Muscle of arm (tissue), 14 donors: ENCODE measurements at places on chromosomes 3 and 15.

DNA sequence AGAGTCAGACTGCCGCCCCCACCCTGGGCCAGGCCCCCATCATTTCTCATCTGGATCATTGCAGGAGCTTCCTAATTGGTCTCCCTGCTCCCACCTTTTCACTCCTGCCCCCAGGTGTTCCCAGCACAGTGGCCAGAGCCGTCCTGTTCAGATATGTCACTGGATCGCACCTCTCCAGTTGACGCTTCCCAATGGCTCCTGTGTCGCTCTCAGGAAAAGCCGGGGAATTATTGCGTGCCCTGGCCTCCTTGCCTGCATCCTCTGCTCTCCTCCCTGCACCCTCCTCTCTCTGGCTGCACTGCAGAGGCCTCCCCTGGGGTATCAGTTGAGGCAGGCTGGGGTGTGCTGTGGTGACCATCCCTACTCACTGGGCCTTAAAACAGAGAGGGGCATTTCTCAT lies 25.5 kb upstream of the CYP11A1 start:
- DNase-seq: no peak

DNA sequence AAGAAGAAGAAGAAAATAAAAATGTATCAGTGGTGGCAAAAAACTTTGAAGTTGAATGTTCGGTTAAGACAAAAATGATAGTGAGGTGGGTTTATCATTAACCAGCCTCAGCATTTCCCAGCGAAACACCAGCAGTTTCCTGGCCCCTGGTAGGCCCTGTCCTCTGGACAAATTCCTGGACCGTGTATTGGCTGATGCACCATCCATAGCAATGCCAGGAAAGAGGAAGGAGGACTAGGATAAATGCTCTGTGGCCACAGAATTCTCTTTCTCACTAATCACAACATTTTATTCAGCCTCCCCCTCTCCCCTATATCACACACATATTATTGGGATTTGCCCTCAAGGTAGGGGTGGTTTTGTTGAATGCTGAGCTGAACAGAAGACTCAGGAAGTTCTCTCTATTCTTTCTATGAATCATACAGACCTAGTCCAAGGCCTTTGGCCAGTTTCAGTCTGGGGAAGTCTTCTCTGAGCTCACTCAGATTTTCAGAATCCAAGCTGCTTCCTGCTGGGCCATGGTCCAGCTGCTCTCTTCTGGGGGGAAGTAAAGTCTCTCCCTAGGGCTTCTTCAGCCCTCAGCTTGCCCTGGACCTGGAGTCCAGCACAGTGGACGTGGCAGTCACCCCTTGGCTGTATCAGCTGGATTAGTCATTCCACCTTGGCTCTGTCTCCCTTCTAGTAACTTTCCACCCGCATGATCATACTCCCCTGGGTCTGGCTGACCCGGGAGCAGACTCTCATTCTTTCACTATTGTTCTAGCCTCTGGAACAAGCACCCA lies 27.6 kb downstream of the SLC28A1 start:
- peak; percentile 92 for DNase-seq

GRCh38 chr3:24683090-24683489 lies 188.4 kb upstream of the THRB start:
- no peak for DNase-seq

DNA sequence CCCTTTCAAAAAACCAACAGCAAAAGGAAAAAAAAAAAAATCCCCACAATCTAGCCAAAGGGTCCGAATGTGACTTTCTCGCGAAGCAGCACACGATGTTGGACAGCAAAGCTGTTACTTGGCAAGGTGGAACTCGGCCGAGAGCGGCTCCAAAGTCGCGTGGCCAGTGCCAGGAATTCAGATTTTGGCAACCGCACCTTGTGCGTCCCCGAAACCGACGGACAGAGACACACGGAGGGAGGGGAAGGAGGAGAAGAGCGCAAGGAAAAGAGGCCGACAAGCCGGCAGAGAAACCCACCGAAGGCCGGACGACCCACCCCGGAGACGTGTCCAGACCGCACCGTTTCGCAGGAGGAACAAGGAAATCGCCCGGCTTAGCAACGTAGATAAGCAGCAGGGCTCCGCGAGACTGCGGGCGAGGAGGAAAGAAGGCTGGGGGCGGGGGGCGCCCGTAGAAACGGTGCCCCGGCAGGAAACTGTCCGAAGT lies 517.3 kb downstream of the MECOM start:
- DNase-seq: peak; percentile 61

- no peak for DNase-seq
Observed at GRCh38 chr3:58494107-58494506, 2.2 kb downstream of the KCTD6 start.

- DNase-seq: no peak
Observed at GRCh38 chr3:49713336-49714105, 6.0 kb downstream of the AMIGO3 start.

DNA sequence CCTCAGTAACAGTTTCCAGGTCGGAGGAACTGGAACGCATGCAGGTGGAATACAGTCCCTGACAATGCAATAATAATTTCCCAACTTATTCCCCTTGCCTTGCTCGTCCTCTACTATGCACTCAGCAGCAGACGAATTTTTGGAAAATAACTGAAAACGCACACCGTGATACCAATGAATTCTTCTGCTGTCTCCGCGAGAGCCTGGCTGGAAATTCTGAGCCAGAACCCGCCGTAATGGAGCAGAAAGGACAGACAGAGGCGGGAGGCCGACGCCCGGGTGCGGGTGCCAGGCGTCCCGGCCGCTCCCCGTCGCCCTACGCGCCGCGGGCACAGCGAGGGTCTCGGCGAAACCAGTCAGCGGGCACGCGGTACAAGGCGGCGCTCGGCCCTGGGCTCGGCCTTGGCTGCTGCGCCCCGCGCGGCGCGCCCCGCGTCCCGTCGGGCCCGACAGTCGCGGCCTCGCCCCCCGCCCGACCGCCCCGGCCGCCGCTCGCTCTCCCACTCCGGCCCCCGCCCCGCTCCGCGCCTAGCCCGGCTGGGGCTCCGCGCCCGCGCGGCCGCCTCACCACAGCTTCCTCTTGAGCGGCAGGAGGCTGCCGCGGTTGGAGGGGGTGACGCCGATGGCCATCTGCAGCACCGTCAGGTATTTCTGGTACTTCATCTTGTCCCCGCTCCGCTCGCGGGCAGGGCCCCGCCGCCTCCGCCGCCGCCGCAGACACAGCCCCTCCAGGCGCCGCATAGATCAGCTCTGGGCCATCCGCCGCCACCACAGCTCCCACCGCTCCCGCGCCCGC lies 114.5 kb upstream of the GOLGA8J start:
- no peak for DNase-seq

GRCh38 chr3:191455257-191455952 lies 5.6 kb upstream of the PYDC2 start:
- no peak for DNase-seq

DNA sequence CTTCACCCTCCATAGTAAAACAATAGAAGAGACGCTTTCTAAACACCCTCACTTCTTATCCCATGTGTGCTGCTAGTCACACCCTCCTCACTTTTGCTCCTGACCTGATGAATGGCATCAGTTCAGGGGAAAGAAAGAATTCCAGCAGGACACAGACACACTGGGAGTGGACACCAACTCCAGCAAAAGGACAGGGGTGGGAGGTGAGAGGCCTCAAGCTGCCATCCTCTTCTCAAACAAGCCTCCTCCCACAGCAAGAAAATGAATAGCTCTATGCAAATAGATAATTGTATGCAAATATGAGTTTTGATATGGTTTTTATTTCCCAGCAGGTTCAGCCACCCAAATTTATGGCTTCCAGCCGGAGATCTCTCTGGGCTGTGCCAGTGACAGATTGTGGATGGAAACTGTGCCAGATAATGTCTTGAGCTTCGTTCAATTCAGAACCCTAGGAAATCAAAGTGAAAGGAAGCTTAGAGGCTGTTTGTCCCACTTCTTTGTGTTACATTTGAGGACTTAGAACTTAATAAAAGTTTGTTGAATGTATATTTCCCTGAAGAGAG lies 209.3 kb upstream of the PPP2R3A start:
- DNase-seq: no peak

DNA sequence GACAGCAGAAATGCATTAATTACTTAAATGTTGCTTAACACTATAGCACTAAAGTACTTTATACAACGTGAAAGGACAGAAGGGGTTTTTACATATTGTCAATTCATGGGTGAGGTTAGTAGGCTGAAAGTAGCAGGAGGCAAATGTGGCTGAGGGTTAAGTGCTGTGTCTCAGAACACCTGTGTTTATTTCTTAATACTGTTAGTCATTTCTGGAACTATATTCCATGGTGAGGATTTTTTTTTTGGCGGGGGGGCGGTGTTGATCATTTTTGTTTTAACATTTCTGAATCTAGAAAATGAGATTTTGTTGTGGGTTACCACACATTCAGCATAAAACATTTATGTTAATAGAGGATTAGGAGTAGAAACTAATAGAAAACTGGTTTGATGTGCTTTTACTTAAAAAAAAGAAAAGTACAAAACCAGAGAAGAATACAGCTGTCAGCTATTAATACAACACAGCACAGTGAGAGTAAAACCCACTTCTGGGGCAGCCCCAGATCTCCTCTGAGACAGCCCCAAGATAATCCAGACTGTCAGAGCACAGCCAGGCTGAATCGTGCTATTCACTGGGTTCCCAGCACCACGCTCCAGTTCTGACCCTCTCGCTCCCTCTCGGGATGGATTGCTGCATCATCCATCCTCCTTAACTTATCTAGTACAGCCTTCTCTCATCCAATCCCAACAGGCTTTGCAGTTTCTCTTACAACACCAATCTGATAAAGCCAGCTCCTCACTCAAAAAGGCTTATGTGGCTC lies 307.7 kb downstream of the TUSC7 start:
- no peak for DNase-seq

DNA sequence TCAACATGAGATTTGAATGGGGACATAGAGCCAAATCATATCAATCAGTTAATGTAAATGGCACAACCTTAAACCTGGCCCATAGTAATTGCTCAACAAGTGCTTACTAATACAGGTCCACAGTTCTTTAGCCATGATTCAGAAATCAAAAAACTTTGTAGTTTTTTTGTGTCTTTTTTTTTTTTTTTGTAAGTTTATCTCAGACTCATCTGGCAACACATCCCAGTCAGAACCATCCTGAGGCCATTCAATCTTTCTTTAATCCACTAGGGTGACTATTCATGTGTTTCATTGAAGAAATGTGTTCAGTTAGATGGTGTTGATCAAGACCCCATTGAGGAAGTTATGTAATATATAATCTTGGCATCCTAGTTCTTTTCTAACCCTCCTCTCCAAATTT lies 65.4 kb downstream of the ABI3BP start:
- DNase-seq: no peak

- DNase-seq: no peak
Observed at GRCh38 chr3:104359546-104359945, 1007.2 kb upstream of the ALCAM start.

DNA sequence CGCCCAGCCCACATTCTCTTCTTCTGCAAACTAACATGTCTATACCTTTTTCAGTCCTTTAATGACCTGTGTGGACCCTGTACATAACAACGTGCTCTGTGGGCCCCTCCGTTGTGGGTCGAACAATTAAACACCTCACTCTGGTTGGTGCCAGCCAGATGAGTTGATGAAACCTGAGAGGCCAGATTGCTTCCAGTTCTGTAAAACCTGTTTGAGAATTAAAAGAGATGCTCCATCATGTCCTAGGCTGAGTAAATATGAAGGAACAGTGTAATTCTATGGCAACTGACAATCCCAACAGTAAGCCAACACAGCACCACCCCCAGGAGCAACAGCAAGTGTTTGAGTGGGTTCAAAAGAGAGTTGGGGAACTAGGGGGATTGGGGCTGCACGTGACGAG lies 5.7 kb upstream of the THBS1 start:
- no peak for DNase-seq

DNA sequence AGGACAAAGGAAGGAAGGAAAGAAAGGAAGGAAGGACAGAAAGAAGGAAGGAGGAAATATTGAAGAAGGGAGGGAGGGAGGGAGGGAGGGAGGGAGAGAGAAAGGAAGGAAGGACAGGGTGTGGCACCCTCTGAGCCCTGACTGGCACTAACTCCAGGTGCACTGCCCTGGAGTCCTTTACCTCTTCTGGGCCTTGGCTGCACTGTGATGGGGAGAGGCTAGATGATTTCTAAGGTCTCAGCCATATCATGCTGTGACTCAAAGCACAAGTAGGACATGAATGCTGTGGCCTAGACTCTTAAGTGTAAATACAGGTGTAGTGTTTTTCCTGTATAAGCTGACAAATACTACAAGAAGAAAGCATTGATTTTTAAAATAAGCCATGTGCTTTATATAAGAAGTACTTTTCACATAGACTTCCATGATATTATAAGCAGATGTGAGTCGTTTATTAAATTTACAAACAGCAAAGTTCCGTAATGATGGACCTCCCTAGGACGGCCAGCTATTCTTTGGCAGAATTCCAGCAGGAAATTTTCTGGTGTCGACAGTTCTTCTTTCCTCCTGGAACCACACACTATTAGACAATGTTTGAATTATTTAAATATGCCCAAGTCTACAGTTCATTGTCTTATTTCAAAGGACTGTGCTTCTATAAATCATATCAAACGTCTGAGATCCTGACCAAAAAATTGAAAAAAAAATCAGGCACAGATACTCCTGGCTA lies 213.8 kb upstream of the C2CD4B start:
- peak; percentile 62 for DNase-seq

DNA sequence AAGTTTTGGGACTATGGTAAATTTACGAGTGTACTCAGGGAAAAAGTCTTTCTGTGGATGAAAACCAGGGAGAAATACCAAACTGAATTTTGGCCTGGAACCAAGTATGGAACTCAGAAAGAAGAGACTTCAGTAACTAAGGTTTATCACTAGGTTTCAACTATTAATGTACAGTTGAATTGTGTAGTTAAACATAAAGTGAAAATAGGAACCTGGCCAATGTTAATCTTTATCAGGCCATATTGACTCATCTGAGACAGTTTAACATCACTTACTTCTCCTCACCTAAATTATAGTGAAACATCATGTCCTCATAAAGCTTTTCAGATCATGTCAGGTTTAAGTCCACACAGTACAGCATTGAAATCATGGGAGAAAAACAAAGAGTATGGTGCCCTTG lies 197.7 kb downstream of the LSAMP start:
- DNase-seq: no peak

DNA sequence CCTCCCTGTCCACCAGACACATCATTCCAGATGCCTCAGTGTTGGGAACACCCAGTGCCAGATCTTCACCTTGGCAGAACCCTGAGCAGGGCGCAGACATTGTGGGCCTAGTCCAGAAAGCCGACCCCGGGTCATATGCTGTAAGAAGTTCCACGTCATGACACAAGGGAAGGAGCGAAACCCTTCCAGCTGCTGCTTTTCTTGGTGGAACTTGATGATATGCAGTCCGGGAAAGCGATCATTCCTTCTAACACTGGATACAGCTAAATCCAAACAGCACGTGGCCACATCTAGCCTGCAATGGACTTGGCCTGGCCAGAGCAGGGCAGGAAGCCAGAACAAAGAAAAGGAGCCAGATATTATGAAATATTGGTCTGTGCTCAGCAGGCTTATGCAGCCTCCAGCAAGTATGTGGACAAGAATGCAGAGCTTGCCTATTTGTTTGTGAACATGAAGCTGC lies 22.0 kb downstream of the GASK1A start:
- peak; percentile 98 for DNase-seq

DNA sequence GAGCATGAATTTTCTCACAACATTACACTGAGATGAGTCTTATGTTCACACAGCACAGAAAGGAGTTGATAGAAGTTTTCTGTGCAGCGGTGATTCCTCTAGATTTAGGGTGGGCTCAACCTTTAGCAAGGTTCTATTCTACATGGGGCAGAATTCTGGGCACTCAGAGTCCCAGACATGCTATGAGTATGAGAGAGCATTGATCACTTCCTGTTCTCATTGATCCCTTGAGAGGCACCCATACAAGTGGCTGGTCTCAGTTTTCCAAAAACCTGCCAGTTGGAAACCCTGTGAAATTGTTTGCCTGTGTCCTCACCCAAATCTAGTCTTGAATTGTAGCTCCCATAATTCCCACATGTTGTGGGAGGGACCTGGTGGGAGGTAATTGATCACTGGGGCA lies 112.5 kb upstream of the NR2F2 start:
- DNase-seq: no peak
